Activated T-helper 1 cell treated with anti-CD3 and anti-CD28 coated beads, Interleukin-12 subunit alpha, Interleukin-12 subunit beta, Interleukin-2, Interleukin-4 antibody, amounts not matched to agents 30 ng/mL and 10 ng/mL and 1 ng/mL, durations not matched to agents 14 hours and 24 hours and 36 hours (primary cell): ENCODE measurements at places on chromosomes 5 and 9.

- DNase-seq = no peak
These were observed 2.5 kb upstream of the HRH2 start for GRCh38 chr5:175655411-175655810.

DNA sequence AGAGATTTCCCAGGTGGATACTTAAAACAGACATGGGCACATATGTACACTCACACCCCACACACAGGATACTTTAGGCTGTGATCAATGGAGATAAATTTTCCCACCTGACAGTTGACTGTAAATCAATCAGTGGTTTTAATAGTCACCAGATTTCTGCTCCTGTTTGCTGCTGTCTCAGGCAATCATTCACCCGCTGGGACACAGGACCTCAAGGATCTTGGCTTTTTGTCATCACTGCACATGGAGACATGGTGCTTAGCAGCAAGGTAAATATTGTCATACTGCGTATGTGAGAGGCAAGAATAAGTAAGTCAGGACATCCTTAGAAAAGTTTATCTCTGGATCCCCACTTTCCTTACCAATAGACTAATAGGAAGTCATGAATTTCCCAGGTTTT is 60.8 kb upstream of the KLF9 start:
- DNase-seq = no peak

DNA sequence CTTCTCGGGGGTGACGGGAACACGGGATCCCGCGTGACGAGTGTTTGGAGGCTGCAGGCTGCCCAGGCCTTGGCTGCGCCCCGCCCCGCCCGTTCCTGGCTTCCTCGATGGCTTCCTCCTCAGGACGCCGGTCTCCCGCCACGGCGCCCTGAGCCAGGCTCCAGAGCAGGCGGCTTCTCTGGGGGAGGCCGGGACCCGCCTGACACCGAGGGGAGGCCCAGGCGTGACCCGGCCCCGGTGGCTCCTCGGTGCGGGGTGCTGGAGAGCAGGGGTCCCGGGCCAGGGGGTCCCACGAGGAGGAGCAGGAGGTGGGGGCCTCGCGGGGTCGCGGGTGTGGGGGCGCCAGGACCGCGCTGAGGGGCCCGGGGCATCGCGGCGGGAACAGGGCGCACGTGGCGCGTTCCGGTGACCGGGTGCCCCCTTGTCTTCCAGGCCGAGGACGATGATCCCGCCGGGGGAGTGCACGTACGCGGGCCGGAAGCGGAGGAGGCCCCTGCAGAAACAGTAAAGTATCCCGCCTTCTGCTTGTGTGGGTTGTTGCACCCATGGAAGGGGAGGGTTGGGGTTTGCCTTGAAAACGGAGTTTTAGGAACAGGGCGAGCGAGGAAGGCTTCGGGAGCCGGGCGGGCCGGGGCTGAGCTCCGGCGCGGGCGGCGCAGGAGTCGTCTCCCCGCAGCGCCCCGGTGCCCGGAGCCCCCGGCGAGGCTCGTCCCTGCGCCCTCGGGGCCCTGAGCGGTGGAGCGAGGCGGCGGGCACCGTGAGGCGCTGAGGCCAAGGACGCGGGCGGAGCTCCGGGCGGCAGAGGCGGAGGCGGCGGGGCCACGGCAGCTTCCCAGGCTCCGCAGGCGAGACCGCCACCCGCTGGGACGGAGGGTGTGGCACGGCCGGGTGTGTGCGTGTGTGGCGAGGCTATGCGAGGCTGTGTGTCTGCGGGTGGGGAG is 22.2 kb downstream of the AHRR start:
- DNase-seq = peak; percentile 56

- no peak for DNase-seq
These were observed 87.6 kb downstream of the PHF2 start for GRCh38 chr9:93663877-93664548.

DNA sequence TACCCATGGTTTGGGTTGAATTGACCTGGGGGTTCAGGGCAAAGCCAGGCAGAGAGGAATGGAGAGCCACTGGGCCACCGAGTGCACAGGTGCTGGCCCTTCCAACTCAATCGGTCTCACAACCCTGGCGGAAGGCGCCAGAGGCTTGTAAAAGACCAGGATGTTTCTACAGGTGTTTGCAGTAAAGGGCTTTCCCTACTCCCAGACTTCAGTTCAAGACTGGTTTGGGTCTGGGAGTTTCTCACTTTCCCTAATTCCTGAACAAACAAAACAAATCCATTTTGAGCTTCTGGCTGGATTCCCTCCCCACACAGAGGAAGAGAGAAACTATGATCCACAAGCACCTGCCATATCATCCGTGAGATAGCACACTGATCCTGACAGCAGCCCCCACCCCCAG is 125.2 kb upstream of the KLF4 start:
- DNase-seq = no peak

DNA sequence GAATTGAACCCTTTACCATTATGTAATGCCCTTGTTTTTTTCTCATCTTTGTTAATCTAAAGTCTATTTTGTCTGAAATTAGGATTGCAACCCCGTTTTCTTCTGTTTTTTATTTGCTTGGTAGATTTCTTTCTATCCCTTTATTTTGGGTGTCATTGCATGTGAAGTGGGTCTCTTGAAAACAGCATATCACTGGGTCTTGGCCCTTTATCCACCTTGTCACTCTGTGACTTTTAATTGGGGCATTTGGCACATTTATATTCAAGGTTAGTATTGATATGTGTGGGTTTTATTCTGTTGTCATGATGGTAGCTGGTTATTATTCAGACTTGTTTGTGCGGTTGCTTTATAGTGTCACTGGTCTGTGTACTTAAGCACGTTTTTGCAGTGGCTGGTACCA is 117.4 kb upstream of the MARCHF11 start:
- DNase-seq = no peak

DNA sequence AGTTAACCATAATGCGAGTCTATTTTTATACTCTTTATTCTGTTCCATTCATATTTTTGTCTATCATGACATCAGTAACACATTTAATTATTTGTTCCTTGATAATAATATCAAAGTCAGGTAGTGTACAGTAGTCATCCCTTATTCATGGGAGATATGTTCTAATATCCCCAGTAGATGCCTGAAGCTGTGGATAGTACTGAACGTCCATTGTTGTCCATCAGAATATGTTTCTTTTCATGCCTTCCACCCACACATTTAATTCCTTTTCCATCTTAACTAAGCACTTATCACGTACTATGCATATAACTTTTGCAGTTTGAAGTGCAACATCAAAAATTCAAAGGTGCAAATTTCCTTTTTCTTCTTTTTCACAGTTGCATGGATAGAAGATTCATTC is 53.6 kb downstream of the FER start:
- no peak for DNase-seq

- DNase-seq = no peak
These were observed 10.5 kb upstream of the TXN start for GRCh38 chr9:110266795-110267194.

DNA sequence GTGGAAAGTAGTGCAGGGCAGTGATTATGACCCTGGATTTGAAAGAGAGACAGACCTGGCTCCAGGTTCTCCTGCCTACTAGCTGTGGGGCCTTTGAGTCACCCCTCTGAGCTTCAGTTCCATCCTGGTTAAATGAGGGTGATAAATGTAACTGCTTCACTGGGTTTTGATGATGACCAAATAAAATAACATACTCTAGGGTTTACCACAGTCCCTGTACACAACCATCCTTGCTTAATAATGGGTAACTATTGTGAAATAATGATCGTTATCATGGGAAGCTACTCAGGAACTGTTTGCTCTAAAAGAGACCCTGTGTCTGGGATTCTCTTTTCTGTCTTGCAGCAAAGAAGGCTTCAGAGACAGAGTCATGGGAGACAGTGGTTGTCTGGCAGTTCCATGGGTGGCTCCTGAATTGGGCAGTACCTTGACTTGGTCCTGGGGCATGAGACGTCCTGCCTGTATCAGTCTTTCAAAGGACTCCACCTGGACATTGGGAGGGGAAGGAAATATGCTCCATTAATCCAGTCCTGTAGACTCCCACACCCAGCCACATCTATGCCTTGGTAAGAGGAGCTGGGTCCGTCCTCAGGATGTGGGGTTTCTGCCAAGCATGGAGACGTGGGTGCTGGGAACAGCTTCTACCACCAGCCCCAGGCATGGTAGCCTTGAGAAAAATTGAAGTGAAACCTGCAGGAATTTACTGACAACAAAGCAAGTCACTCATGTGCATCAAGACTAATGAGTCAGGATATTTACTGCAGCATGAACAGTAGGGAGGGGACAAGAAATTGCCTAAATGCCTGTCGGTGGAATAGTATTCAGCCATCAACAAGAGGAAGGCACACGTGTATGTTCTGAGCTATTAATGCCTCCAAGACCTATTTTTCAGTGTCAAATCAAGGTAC is 23.4 kb downstream of the AKNA start:
- no peak for DNase-seq

- DNase-seq = no peak
These were observed 16.9 kb downstream of the LMX1B start for GRCh38 chr9:126630458-126631237.

DNA sequence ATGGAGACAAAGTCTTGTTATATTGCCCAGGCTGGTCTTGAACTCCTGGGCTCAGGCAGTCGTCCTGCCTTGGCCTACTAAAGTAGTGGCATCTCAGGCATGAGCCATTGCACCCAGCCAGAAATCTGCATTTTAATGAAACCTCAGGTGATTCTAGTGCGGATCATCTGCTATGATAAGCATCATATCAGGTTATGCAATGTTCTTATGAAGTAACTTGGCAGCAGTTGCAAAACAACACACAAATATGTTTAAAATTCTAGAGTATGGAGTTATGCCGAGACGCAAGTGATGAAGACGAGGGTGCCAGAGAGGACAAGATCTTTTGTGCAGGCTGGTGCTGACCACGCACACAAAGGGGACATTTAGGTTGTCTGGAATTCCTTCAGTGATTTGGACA is 153.2 kb upstream of the MEF2C start:
- DNase-seq = no peak
